ENCODE measurements at places on chromosomes 16 and 17. TPM values are rescaled to one million over a fixed set of nuclear protein-coding genes. Genes with fewer than 3 reads are reported as not detected.
A peak's percentile ranks its signal among the peaks of the same experiment; 100 is the strongest.

DNA sequence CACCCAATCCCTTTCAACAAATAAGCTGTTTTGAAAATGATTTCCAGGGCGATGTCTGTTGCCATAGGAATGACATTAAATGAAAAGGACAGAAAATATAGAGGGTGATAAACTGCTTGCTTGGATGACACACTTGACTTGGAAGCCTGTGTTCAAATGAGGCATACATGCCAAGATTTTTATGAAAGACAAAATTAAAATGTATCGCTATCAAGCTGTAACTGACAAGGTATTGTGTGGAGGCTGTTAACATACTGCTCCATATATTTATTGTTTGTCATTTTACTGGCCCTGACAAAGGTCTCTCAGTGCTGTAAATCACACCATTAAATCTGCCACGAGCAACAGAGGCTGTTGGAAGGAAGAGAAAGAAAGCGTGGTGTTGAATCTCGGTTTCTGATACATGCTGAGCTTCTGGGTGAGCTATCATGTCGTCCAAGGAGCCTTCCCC is 456.2 kb upstream of the SALL1 start:
- DNase-seq: no peak

- DNase-seq: no peak
These were observed 155.7 kb downstream of the CCDC182 start for GRCh38 chr17:57589151-57590034.

DNA sequence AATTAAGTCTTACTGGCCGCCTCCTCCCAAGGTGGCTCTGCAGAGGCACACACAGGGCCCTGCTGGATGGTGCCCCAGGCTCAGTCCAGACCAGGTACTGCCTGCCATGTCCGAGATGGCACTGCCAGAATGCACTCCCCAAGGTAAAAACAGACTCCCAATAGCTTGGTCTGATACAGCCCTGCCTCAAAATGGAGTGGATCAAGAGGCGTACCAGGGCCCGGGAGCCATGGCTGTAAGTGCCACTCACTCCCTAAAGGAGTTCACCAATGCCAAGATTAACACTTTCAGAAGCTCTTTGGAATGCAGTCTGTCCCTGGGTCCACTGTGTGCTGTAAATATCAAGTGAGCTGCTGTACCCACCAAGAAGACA is 576 bp upstream of the MYO18A start:
- no peak for DNase-seq

CIITA gene
- not detected for total RNA-seq

- peak; percentile 64 for DNase-seq
These were observed 108.5 kb downstream of the ZNF778 start for GRCh38 chr16:89325861-89326471.

TNS4 gene
- total RNA-seq: 285 TPM

GRCh38 chr17:39699818-39700147 is at the start of gene ERBB2:
Gene ERBB2, plus strand, starts transcription at chr17:39700064. Its CDS starts 175 bp downstream, at chr17:39700239.
- DNase-seq: peak; percentile 67

DNA sequence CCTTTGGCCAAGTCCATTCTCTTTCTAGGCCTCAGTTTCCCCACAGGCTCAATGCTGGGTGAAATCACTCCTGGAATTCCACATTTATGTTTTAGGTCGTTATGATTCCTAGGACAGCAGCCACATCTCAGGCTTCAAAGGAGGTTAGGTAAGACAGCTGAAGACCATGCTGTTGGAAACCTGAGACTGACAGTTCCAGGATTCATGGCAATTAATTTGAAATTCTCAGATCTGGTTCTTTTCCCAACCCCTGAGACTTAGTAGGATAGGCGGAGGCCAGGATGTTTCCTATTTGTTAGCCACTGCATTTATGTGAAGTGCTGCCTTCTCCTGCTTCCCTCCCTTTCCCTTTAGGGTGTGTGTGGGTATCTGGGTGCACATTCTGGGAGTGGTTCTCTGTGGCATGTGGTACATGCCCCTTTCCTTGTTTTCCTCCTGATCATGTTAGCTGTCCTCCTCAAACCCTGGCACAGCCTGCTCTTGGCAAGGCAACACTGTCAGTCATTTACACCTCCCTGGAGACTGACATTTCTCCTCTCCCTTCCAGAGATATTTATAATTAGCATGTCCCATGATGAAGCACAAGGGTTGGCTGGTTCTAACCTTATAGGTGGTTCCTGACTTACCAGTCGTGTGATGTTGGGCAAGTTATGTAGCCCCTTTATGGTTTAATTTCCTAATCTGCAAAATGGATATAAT is 91.4 kb upstream of the SALL1 start:
- DNase-seq: no peak

DNA sequence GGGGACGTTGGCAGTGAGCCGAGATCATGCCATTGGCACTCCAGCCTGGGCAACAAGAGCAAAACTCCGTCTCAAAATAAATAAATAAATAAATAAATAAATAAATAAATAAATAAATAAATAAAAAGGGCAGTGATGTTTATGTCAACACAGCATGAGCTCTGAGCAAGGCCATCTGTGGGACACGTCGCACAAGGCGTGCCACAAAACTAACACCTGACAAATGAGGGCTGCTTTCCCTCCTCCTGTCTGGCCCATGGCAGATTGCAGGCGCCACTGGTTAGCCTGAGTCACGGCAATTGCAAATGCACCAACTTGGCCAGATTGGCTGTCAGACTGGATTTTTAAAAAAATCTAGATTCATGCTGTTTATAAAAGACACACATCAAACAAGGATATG is 25.9 kb upstream of the SPNS3 start:
- peak; percentile 24 for DNase-seq

GRCh38 chr16:73095885-73096421 is 48.0 kb upstream of the ZFHX3 start:
- DNase-seq: no peak

SDR42E2 gene
- total RNA-seq: not detected

DNA sequence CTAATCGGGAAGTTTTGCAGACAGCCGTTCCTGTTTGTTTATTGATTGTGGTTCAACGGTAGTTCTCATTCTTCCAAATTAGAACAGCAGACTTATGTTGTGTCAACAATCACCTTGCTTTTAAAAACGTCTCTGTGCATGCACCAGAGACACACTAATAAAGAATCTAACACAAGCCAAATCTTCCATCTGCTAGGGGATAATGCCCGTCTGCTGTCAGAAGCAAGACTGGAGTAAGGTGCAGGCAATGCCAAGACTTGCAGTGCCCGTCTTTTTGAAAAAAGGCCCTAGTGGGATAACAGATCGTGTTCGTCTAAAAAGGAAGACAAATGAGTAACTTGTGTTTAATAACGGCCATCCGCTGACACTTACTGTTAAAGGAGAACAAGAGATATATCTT is 158.4 kb downstream of the KCNJ2 start:
- no peak for DNase-seq

DNA sequence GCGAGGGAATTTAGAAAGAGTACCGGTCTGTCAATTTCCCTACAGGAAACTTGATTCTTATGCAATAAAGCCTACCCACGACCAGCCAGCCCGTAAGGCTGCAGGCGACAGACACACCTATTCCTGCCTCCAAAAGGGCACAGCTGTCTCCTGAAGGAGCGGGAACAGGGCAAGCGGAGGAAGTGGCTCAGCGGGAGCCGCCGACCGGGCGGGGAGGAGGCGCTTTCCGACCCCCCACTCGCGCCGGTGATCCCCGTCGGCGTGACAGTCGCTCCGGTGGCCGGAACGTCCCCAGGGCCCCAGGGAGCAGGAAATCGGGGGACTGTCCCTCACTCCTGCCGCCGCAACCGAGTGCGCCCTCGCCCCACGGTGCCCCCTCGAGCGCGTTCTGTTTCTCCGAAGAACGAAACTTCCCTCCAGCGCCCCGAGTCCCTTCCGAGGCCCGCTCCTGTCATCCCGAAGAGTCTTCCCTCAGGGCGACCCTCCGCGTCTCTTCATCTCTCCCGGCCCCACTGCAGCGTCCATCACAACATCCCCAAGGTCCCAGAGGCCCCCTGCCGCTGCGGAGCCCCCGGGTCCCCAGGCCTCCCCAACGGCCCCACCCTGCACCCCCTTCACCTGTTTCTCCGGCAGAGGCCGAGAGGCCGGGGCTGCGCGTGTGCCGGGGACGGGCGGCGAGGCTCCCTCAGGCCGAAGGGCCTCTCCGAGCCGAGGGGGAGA is 421 bp downstream of the STAT3 start:
- no peak for DNase-seq

GRCh38 chr17:60534613-60535157 is 8.6 kb upstream of the APPBP2 start:
- DNase-seq: no peak

- DNase-seq: no peak
These were observed 162.9 kb downstream of the COPRS start for GRCh38 chr17:31696184-31696602.

NRN1L gene
- not detected for total RNA-seq

NXPH3 gene
- 1.1 TPM for total RNA-seq

FBRS gene
- total RNA-seq: 23.0 TPM

- no peak for DNase-seq
These were observed 134.4 kb downstream of the ZFHX3 start for GRCh38 chr16:72913551-72913950.

DNA sequence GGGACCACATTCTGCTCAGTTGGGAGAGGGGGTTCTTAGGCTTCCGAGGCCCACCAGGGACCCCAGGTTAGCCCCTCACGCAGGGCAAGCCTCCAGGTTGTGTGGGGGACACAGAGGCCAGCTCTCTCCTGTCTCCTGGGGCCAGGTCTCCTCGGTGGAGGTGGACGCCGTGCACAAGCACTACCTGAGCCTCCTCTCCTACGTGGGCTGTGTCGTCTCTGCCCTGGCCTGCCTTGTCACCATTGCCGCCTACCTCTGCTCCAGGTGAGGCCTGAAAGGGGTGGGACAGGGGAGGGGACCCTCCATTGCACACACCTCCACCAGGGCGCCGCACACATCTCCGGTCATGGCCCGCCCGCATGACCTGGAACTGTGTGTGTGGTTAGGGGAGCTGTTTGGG is 10.9 kb upstream of the ADGRG3 start:
- no peak for DNase-seq

DNA sequence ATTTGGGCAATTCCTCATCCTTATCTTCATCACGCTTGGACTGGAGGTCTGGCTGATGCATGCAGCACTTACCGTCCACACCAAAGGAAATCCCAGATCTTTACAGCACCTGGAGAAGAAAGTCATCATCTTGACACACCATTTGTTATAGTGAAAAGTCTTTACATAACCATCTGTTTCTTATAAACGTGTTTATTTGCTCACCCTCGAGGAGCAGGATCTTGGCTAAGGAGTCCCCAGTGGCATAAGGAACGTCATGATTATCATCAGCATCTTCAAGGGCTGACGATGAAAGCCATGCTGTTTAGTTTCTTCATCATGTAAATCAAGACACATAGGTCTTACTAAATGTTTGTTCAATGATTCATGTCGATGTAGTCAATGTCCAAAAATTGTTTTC is 248.8 kb upstream of the ELAC2 start:
- no peak for DNase-seq

DNA sequence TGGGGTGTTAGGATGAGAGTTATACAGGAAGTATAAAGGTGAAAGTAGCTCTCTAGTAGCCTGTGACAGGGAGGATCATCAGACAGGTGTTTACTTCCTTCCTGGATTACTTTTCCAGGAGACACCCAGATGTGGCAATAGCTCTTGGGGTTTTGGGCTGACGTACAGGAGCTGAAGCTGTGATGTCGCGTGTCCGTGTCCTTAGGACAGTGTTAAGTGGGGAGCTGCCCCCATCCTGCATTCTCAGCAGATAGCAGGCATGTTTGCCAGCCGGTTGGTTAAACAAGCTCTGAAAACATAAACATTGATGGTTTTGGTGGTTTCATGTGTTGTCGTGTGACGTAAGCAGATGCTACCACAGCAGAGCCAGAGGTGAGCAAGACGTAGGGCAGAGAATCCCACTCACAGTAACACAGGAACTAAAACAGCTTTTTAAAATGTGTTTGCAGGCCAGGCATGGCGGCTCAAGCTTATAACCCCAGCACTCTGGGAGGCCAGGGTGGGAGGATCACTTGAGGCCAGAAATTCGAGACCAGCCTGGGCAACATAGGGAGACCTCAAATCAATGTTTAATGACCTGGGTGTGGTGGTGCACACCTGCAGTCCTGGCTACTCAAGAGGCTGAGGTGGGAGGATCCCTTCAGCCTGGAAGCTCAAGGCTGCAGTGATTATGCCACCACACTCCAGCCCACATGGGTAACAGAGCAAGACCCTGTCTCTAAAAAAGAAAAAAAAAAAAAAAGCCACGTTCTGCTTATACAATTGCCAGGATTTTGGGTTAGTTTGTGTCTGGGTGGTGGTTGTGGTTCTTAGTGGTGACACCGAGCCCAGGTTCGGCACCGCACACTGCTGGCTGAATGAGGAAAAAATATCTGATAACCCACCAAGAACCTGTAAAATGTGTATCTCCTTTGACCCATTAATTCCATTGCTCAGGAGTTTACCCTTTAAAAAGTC is 18.2 kb upstream of the IL17C start:
- DNase-seq: no peak
